Stimulated activated CD4-positive, alpha-beta T cell treated with anti-CD3 and anti-CD28 coated beads, Interleukin-1b, Interleukin-23, amount 100 ng/mL, for 4 hours (primary cell): ENCODE measurements at places on chromosomes 6 and 20.

DNA sequence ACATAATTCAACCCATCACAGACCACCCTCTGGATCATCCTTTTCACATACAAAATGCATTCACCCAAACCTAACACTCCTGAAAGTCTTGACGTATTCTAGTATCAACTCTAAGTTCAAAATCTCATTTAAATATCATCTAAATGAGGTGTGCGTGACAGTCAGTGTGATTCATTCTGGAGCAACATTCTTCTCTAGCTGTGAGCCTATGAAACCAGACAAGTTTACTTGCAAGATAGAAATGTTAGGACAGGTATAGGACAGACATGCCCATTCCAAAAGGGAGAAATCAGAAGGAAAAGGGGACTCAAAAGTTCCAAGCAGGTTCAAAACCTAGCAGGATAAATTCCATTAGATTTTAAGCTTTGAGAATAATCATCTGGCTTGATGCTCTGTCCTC, 329.7 kb downstream of the CD83 start:
- DNase-seq: no peak

DNA sequence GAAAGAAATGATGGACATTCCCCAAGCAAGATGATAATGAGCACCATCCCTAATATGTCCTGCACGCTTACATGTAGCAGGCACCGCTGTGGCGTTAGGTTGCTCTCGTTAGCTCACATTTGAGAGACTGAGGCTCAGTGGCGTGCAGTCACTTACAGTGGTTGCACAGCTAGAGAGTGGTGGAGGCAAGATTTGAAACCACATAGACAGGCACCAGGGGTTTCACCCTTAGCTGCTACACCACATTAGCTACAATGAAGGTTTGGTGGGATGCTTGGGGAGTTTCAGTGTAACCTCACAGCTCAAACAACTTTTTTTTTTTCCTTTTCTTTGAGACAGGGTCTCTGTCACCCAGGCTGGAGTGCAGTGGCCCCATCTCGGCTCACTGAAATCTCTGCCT, 3.7 kb downstream of the COX4I2 start:
- DNase-seq: no peak

DNA sequence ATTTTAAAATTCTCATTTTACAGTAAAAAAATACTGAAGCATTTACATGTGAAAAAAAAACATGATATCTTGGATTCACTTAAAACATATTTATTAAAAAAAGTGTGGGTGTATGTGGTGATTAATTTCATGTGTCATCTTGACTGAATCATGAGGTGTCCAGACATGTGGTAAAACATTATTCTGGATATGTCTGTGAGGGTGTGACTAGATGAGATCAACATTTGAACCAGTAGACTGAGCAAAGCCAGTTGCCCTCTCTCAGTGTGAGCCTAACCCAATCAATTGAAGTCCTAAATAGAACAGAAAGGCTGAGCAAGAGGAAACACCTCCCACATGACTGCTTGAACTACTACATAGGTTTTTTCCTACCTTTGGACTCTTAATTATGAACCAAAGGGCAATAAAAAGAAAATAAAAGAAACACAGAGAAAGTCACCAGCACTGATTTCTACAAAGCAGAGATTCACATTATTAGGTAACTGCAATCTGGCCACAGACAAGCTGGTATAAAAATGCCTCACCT, 90.5 kb upstream of the VGLL2 start:
- DNase-seq: no peak

DNA sequence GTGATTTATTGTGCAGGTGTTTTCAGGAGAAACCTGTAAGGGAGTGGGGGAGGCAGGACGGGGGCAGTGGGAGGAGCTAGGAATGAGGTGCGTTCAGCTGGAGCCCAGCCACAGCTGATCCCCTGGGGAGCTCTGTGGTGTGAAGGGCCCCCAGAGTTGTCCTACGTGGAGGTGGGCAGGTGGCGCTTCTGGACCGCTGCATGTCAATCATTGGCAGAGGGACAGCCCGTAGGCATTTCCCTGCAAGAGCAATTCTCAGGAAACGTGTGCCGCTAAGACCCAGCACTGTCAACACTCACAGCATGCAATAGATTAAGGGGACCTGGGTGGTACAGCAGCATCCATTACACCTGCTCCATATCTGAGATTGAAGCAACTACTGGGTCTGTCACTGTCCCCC, 88.0 kb downstream of the PRND start:
- no peak for DNase-seq

DNA sequence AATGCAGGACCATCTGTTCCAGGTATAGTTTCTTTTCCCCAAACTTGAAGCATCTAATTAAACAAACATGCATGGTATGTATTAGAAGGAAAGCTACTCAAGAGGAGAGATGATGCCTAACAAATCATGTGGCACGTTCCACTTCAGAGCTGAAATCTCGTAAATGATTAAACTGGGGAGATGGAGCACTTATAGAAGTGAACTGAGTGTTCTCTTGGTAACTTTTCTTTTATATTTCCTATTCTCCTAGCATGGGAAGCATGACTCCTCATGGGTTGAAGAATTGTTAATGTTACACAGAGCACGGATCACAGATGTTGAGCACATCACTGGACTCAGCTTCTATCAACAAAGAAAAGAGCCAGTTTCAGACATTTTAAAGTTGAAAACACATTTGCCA, 61.1 kb downstream of the CCN2 start:
- DNase-seq: no peak
